ENCODE measurements at places on chromosomes 12 and 14.

GRCh38 chr12:4855121-4855924 is 54.4 kb upstream of the KCNA1 start:
- peak; percentile 8 for DNase-seq

GRCh38 chr14:32004300-32004699 is 72.8 kb upstream of the ARHGAP5 start:
- no peak for DNase-seq

GRCh38 chr14:79201564-79202207 is 1009.6 kb downstream of the DIO2 start:
- DNase-seq, result no peak

GRCh38 chr12:27818401-27818918 is 38.4 kb upstream of the MANSC4 start:
- no peak for DNase-seq

DNA sequence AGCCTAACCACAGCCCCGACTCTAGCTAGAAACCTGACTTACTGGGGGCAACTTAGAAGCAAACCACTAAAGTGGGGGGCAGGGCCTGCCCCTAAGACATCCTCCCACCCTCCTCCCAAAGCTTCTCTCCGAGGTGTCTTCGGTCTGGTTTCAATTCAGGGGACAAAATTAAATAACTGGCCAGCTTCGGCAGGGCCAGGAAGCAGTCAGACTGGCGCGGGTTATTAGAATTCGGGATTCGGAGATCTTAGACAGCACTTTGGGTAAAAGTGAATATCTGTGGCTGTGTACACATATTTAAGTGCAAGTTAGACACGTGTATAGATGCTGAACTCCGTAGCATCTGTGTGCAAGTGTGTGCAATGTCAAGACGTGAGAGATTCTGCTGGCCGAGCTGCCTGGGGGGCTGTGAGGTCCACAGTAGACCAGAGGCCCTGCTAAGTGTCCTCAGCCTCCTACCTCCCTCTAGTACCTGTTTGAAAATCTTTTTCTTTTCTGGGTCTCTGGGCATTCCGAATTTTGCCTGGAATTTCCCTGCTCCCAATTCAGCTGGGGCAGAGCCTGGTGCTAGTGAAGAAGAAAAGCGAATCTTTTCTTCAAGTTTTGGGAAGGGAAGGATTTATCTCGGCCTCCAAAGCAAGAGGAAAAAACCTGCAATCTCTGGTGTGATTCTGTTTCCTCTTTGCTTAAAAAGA is 4.0 kb upstream of the HOXC10 start:
- DNase-seq, result no peak

- DNase-seq, result no peak
These were observed 59.7 kb downstream of the SCFD1 start for GRCh38 chr14:30681752-30682355.

GRCh38 chr12:63124778-63125177 is 26.2 kb downstream of the AVPR1A start:
- no peak for DNase-seq

DNA sequence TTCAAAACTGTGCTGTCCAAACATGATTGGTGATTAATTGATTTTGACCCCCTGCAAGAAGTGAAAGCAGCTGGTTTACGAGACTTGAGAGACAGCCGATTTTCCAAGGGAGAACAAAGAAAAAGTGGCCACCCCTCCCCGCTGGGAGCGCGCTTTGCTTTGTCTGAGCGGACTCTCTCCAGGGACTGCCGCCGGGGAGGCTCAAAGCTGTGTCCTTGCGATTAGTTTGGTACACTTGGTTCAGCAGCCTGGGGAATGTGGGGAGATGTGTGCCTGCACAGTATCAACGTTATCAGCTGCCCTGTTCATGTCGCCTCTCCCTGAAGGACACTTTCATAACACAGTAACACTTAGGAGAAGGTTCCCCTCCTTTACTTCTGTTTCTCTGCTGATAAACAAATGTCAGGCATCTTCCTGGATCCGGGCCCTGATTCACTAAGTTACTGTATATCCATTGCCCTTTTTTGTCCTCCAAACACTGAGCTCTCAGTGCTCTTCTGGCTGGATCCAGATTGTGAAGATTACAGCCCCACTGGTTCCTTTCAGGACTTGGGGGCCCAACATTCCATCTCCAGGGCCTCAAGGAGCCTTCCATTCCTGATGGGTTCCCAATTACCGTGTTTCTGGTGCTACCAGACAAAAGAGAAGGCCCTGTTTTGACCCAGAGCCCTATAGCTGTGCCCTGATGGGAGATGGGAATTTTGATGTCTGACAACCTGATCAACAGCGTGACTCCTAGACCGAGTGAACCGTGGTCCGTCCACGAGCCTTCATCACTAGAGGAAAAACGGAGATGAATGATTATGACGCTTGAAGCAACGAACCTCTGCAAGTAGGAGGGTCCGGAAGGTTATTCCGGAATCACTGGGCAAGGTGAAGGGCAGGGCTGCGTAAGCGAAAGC is 31.7 kb upstream of the TUBA1C start:
- no peak for DNase-seq

DNA sequence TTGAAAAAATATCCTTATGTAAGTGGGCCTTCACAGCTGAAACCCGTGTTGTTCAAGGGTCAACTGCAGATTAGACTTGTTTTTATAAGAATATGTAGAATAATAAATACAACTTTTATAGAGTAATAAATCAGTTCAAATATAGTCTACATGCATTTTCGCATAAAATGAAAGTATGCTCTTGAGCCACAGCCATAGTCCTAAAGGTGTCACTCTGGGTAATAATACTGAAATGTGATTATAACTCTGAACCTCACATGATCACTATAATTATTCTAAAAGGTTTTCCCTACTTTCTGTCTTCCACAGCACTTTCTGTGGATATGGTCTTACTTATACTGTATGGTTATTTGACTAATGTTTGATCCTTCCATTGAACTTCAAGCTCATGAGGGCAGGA is 185.8 kb downstream of the SLC6A15 start:
- no peak for DNase-seq

- DNase-seq, result no peak
These were observed 15.3 kb downstream of the WDR20 start for GRCh38 chr14:102154821-102155549.

GRCh38 chr12:15186597-15186996 is 34.6 kb downstream of the RERG start:
- DNase-seq, result no peak

GRCh38 chr12:27864521-27864920 is 84.5 kb upstream of the MANSC4 start:
- no peak for DNase-seq

DNA sequence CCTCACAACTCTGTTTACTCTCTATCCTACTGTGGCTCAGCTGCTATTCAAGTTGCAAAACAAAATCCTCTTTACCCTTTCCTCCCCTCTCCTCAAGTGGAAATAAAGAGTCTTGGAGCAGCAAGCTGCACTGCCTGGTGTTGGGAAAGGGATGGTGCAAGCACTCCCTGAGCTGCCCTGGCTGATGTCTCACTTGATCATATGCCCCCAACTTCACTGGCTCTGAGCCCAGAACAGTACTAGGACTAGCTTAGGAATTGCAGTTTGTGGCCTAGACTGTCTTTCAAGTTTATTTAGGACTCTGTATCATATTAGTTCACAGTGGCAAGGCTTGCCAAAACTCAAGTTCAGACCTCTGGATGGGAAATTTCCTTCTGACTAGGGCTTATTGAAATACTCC is 1683.8 kb upstream of the SEL1L start:
- no peak for DNase-seq

- no peak for DNase-seq
These were observed 256.5 kb downstream of the EMP1 start for GRCh38 chr12:13452955-13453570.

DNA sequence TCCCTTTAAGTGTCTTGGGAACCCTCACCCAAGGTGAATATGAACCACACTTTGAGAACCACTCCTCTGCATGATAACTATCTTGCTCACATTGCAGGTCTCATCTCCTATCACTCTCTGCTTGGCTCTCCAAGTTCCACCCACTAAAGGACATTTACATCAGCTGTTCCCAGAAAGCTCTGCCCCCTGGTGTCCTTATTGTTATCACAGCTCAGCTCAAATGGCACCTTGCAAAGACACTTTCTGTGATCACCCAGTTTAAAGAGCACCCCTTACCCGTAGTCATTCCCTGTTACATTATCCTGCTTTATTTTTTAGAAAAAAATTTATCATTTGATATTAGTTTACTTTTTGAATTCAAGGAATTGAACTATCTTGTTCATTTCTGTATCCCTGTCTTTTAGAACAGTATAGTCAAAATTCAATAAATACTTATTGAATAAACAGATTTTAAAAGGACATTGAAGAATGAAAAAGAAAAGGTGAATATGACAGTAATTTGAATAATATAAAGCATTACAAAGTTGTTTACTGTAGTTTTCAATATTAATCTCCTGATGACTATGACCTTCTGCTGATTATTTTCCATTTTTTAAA is 20.5 kb upstream of the GUCY2C start:
- no peak for DNase-seq

DNA sequence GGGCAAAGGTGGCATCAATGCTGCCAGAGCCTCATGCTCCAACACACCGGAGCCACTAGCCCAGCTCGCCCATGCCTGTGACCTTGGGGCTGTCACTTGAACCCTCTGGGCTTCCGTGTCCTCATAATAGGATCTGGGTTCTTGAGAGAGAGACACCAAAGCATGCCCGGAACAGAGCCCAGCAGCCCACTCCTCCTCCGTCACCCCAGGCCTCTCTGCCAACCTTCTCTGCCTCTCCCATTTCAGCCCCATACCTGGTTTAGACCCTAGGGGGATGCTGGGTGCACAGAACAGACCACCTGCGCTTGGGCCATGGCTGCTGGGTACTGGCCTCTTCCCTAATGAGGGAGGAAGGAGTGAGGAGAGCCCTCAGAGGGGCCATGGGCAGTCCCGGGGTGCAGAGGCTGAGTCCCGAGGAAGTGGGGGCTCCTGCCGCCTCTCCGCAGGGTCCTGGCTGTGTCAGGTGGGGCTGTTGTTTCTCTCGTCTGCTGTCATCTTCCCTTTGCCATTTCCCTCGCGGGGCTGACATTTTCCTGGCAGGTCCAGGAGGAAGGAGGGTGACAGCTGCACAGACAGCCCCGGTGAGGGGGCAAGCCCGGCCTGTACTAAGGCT is 172.4 kb upstream of the RTL1 start:
- no peak for DNase-seq

GRCh38 chr12:20950248-20950647 is 139.7 kb downstream of the SLCO1B3 start:
- DNase-seq, result no peak

DNA sequence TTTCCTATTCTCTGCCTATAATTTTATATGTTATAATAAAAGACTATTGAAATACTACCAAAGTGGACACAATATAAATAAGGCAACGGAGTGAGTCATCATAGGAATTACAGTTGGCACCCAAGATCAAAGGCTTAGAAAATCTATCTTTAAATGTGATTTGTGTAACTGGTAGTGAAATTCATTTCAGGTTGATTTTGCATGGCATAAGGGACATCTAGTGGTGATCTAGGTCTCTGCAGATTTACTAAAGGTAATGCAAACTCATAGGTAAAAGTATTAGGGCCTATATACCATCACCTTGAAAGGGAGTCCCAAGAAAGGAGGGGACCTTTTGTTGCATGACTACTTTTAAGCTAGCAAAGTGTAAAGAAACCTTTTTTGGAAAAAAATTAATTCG is 527.2 kb downstream of the NRXN3 start:
- no peak for DNase-seq

GRCh38 chr12:22262309-22262708 is 72.2 kb downstream of the ST8SIA1 start:
- no peak for DNase-seq

GRCh38 chr12:87667378-87667777 is 361.8 kb downstream of the C12orf50 start:
- no peak for DNase-seq

GRCh38 chr14:55568618-55569017 is 11.4 kb upstream of the KTN1 start:
- DNase-seq, result no peak

DNA sequence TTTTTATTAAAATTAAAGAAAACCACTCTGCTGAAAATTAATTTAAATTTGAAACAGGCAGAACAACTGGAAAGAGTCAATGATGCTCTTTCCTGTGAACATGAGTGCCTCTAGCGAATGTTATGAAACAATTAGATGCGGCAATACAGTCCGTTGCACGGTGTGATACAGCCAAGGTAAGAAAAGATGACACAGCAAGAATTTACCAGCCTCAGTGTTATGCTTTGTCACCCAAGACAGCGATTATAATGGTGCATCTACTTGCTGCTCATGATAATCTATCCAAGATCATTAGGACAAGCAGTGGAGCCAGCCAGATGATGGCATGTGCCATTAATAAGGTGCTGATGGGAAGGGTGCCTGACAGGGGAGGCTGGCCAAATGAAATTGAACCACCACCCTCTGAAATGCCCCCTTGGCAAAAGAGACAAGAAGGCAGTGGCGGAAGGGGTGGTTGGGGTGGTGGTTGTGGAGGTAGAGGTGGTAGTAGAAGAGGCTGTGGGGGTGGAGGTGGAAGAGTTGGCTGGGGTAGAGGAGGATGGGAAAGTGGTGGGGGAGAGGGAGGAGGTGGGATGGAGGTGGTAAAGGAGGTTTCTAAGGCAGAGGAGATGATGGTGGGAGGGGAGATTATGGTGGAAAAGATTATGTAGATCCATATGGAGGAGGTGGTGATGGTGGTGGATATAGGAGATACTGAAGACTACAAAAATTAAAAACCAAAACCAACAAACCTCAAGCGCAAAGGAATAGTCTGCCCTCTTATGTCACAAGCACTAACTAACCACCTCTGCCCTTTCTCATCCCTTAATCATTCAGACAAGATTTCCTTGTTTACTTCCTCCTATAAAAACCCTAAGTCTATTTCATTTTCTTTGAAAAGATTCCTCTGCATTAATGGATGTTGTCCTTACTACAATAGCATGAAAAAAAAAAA is 4.0 kb upstream of the RESF1 start:
- DNase-seq, result no peak

DNA sequence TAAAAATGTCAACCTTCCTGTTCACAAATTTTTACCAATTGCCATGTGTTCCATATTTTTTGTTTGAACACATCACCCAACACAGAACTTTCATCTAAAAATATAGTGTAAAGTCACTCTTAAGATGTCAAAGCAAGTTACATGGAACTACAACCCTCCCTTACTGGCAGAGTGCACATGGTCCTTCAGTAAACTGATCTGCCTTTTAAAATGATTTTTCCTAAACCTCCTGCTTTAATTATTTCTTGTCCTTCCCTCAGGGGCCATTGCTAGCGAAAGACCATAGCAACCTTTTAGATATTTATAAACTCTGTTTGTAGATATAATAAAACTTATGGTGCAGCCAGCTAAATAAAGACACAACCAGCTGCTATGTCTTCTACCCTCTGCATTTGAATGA is 255.2 kb upstream of the FAR2 start:
- DNase-seq, result no peak

DNA sequence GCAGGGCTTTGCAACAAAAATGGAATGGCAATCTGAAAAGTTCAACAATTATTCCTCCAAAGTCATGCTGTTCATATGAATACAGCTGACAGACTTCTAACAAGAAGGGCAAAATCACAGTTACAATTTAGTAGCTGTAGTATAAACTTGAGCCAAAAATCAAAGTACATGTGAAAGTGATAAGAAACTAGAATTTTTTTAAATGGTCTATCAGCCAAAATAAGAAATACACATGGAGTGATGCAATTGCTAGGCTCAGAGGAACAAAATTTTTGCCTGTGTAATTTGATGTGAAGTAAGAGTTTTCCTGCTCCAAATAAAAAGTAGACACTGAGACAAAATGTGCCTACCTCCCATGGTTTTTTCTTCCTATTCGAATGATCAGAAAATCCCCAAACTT is 167.7 kb upstream of the CDKN3 start:
- DNase-seq, result no peak
